AG08395 (cell line): ENCODE measurements at places on chromosomes 4 and X.
A peak's percentile ranks its signal among the peaks of the same experiment; 100 is the strongest.

- DNase-seq = peak; percentile 50
Observed at GRCh38 chrX:110341189-110342035, 17.2 kb upstream of the RTL9 start.

- DNase-seq = no peak
Observed at GRCh38 chr4:4992833-4993232, 26.4 kb downstream of the CYTL1 start.

GRCh38 chr4:35725131-35725530 is 519.2 kb downstream of the ARAP2 start:
- DNase-seq = no peak

DNA sequence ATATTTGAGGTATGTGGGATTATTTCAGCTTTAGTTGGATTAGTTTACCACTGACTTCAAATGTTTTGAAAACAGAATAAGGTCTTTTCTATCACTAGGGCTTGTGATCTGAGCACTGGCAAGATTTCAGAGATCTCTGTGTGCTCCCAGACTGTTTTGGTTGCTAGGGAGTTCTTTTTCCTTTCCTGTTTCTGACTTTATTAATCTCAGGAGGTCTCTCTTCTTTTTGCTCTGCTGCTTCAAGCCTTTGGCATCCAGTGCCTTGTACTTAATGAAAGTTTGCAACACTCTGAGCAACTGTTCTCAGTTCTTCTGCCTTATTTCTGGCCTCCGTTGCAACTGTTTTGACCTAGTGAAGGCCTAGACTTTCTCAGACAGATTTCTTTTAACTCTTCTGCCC is 32.1 kb upstream of the PAQR3 start:
- DNase-seq = no peak
